ENCODE measurements at places on chromosomes 2 and 18. TPM values are rescaled to one million over a fixed set of nuclear protein-coding genes. Genes with fewer than 3 reads are reported as not detected.

DNA sequence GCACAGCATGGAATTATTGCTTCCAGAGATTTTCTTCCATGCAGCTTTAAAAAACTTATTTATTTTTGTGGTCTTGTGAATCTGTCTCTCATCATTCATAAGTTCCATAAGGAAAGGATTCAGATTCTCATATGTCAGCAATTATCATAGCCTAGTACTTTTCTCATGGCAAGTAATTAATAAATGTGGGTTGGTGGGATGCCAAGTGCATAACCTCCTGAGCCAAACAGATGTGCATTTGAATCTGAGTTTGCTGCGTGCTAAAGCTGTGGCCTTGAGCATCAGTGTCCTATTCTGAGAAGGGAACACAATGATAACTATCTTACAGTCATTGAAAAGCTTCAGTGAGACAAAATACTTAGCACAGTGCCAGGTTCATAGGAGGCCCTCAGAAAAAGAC, 331.9 kb downstream of the PDE11A start:
- DNase-seq: no peak

- no peak for DNase-seq
These were observed 218.9 kb upstream of the NCKAP5 start for GRCh38 chr2:133787207-133787606.

The PTPRM gene
- 7.7 TPM for total RNA-seq

The FEV gene
- total RNA-seq: not detected

DNA sequence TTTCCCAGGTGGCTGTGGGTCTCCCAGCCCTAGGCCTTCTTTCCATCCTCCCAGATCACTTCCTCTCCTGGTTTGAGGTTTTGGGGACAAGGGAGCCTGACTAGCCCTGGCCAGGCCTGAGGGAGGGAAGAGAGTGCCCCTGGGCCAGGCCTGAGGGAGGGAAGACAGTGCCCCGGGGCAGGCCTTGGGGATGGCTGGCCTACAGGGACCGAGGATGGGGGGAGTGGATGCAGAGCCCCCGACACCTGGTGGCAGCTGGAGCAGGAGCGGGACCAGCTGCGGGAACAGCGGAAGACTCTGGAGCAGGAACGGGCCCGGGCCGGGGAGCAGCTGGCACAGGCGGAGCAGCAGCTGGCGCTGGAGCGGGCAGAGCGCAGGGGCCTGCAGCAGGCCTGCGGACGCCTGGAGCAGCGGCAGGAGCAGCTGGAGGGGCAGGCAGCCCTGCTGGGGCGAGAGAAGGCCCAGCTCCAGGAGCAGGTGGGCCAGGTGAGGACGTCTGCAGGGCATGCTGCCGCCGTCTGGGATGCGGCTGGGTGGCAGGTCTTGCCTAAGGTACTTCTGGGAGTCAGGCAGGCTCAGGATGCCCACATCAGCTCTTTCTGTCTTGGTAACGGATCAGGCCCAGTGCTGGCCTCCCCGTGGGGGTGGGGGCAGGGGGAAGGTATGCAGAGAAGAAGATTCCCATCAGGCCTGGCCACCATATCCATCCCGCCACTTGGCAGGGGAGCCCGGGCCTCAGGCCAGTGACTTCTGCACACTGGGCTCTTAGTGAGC, 29.2 kb downstream of the CROCC2 start:
- DNase-seq: no peak

- DNase-seq: no peak
These were observed 396.8 kb upstream of the NETO1 start for GRCh38 chr18:73264562-73264921.

- no peak for DNase-seq
These were observed 112.6 kb downstream of the ZBTB7C start for GRCh38 chr18:48296581-48296980.

DNA sequence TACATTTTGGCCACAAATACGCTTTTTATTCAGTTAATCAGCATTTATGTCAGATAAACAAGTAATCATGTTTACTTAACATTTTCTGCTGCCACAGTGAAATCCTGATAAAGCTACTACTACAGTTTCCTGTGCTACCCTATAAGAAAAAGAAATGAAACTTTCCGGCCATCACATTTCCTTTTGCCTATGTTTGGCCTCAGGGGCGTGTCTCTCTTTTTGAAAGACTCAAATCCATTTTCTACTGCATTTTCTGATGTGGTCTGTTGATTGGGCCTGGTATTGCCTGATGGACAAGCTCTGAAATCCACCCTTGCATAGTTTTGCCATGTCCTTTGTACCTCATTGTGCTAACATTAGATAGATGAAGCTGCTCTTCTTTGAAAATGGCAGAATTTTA, 152.6 kb downstream of the AGPS start:
- DNase-seq: no peak

The VWA3B gene
- not detected for total RNA-seq

- no peak for DNase-seq
These were observed 128.3 kb downstream of the SH3BP4 start for GRCh38 chr2:235080101-235080500.

The CFC1 gene
- not detected for total RNA-seq

GRCh38 chr18:63763831-63764600, 11.2 kb upstream of the SERPINB7 start:
- no peak for DNase-seq

DNA sequence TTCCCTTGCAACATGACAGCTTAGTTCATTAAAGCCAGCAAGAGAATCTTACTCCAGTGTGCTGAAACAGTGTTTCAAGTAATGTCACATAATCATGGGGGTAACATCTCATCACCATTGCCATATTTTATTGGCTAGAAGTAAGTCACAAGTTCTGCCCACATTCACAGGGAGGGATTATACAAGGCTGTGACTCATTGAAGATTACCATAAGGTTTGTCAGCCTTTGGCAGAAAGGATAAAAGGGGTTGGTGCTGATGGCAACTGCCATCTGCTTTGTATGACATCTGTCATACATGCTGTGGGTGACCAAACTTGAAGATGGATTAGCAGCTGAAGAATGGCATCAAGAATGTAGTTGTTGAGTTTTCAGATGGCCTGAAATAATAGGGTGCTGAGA, 61.2 kb downstream of the KCNE4 start:
- no peak for DNase-seq

GRCh38 chr2:61967262-61967661, 61.8 kb downstream of the COMMD1 start:
- DNase-seq: no peak

DNA sequence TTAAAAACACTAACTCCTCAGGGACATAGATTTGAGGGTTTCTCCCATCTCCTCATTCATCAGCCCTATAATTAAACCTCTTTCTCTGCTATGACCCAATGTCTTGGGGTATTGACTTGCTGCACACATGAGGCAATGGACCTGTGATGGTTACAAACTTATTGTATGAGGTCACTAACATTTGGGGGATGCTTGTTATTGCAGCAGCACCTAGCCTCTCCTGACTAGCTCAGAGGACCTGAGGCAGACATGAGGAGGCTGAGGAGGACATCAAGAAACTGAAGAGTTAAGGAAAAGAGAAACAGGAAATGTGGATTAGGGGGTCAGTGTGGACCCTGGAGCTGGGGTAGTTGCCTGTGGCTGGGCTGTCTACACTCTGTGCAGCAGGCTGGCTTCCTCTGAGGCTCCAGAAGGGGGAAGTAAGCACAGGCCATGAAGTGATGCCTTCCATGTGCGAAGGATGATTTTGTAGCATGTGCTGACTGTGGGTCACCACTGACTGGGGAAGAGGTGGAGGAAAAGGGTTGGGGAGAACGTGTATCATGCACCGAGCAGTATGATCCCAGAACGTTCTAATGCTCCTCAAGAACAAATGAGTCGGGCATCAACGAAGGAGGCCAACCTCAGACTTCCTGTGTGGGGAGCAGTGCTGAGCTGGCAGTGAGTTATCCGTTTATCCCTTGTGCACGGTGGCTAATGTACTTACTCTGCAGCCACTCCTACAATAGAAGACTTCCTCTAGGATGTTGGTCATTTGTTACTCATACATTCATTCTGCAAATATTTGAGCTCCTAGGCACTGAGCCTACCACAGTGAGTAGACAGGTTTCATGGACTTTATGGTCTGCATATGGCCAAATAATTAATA, 42.1 kb upstream of the RFX8 start:
- DNase-seq: no peak

DNA sequence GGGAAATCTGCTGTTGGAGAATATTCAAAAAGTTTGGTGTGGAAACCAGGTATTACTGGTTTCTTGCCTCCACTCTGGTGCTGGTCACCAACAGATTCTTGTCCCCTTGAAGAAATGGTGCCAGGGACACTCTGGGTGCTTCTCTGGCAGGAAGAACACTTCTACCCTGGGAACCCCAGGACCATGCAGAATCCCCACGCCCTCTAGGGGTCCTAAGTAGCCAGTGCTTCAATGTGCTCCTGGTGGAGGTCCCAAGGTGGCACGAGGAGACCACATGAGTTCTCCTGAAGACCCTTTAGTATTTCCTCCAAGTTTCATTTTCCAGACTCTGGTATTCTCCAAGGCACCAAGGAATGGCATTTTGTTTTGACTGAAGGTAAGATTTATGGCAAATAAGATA, 380.6 kb downstream of the TSN start:
- no peak for DNase-seq

DNA sequence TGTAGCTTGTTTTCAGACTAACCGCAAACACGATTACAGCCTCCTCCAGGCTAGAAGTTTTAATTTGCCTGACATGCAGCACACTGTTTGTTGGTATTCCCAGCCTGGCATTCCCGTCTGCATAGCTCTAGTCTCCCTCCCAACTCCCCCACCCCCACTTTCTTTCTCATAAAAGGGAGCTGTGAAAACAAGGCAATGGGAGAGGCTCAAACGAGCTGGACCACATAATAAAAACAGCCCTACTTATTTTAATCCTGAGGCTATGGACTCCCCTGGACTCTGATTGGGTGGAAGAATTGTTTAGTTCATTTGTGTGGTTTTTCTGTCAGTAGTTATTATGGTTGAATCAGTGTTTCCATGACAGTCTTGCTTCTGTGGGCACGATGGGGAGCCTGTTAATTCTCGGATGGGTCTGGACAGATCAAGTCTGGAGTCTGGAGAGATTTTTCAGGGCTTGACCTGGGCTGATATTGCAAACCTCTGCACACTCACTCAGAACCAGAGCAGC, 1.2 kb downstream of the STON1 start:
- no peak for DNase-seq

DNA sequence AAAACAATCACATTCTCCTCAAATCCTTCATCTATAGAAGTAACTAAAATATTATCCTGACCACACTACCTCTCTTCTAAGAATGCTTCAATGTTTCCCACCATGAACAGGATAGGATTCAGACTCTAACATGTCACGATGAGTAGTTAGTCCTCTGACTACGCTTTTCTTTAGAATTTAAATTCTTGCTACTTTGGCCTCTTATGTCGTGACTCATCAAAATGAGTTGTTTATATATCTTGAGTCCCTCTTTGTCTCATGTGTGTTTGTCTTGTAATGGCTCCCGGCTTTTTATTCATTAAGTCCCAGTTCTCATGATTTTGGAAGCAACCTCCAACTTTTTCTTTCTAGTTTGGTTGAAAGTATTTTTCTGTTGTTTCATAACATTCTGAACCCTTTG, 1289.2 kb downstream of the DSC3 start:
- no peak for DNase-seq

DNA sequence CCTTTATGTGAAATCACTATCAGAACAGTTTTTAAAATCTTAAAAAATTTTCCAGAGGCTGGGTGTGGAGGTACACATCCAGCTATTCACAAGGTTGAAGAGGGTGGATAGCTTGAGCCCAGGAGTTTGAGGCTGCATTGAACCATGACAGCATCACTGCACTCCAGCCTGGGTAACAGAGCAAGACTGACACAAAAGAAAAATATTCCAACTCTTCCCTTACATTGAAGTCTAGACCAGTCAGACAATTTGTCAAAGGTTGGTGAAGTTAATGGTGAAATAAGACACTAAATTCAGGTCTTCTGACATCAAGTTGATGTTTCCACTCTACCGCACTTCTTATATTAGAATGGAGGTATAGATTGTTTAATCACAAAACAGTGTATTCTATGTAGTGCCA, 52.8 kb downstream of the HYCC2 start:
- DNase-seq: no peak

DNA sequence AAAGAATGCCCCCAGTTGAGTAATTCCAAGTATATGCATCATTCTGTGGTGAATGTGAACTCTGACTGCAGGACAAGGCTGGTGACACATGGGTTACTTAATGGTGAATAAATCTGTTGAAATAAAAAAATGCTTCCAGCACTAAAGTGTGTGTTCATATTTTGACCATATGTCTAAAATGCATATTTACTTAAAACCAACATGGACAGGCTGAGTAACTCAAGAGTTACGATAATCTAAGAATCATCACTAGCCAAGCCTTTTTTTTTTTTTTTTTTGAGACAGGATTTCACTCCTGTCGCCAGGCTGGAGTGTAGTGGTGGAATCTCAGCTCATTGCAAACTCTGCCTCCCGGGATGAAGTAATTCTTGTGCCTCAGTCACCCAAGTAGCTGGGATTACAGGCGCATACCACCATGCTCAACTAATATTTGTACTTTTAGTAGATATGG, 47.1 kb upstream of the CCBE1 start:
- DNase-seq: no peak

The CSRNP3 gene
- 28.4 TPM for total RNA-seq

DNA sequence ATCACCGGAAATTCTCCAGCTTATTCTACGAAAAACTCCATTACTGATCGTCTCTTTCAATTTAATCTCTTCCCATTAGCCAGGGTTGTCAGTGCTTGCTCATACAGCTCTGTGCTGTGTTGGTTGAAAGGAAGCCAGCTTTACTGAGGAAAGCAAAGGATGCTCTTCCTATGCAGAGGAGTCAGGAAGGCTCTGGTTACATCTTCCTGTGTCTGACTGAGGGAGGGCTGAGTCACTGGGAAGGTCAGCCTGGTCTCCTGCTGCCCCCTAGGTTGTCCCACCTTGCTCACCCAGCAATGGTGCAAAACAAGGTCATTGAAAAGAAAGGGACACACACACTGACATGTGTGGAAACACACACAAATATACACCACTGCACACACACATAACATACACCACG, 975.6 kb downstream of the DCDC2C start:
- DNase-seq: no peak

GRCh38 chr2:39008665-39009064, 112.2 kb downstream of the SOS1 start:
- no peak for DNase-seq

The TEKT4 gene
- total RNA-seq: not detected

The COL4A4 gene
- 0.16 TPM for total RNA-seq

The TTN gene
- under 0.01 TPM for total RNA-seq

The PCARE gene
- total RNA-seq: not detected

DNA sequence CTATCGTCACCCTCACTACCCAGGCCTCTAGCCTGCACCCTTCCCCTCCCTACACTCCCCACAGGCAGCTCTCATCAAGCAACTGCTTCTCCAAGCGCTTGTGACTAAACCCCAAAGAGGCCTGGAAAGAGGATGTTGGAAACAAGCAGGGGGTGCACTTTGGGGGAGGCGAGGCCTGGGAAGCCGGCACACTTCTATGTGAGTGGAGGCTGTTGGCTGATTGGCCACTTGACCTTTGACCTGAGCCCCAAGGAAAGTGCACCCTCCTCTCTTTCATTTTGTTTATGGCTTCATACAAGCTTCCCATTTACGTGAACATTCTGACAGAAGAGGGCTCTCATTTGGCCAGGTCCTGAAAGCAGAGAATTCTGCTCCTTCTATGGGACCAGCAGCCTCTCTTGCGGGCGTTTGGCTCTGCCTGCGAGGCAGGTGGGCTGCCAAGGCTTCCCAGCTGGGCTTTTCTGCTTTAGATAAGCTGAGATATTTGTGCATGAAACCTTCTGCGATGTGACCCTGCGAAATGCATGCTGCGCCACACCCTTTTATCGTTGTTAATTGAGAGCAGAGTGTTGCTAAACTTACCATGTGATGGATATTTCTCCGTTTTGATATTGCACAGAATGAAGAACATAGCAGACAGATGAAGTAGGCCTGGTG, 134.8 kb upstream of the NCK2 start:
- no peak for DNase-seq

Measured in neural crest cell (in vitro differentiated cells).